Smooth muscle cell of the pulmonary artery (primary cell): ENCODE measurements at places on chromosomes 2 and 18. TPM values are rescaled to one million over a fixed set of nuclear protein-coding genes. Genes with fewer than 3 reads are reported as not detected.

Gene ALPG
- not detected in 2 replicates for total RNA-seq

Gene UGT1A5
- not detected in 2 replicates for total RNA-seq

Gene HNMT
- total RNA-seq = 8.0 and 69.4 TPM in 2 replicates

Gene LYPD6
- 0.07 TPM in 1 of 2 replicates, not detected in the other for total RNA-seq

Gene CLEC4F
- total RNA-seq = not detected in 2 replicates

Gene MTIF2
- total RNA-seq = 27.1 and 32.8 TPM in 2 replicates

Gene GCG
- total RNA-seq = not detected in 2 replicates

Gene RANBP2
- 65.4 and 73.4 TPM in 2 replicates for total RNA-seq

Gene TRIB2
- 68.5 and 109 TPM in 2 replicates for total RNA-seq

Gene SLC38A11
- total RNA-seq = 0.13 and 0.83 TPM in 2 replicates

Gene IL1R2
- 0.13 and 0.33 TPM in 2 replicates for total RNA-seq

Gene CPS1
- total RNA-seq = 5.3 and 30.0 TPM in 2 replicates

Gene QPCT
- total RNA-seq = 8.8 and 11.1 TPM in 2 replicates

Gene GRB14
- total RNA-seq = 4.1 and 10.4 TPM in 2 replicates

Gene ST6GAL2
- total RNA-seq = 0.03 and 0.07 TPM in 2 replicates

Gene LHCGR
- not detected in 2 replicates for total RNA-seq

Gene CAVIN2
- 10.9 and 26.8 TPM in 2 replicates for total RNA-seq

Gene PLGLB1
- 0.33 and 0.40 TPM in 2 replicates for total RNA-seq

Gene SPC25
- total RNA-seq = 0.17 and 1.1 TPM in 2 replicates

Gene GPR55
- not detected in 2 replicates for total RNA-seq

Gene IL36G
- total RNA-seq = not detected in 2 replicates

Gene CHRND
- not detected in 2 replicates for total RNA-seq

Gene NETO1
- total RNA-seq = not detected in 2 replicates

Gene KCNG2
- total RNA-seq = not detected in 2 replicates

Gene CXCR4
- 0.85 and 2.0 TPM in 2 replicates for total RNA-seq
